Smooth muscle cell of the coronary artery (primary cell): ENCODE measurements at places on chromosomes 2 and 18. TPM values are rescaled to one million over a fixed set of nuclear protein-coding genes. Genes with fewer than 3 reads are reported as not detected.

Gene CCDC121
- 2.1 and 2.4 TPM in 2 replicates for total RNA-seq

Gene CSRNP3
- 2.1 and 2.7 TPM in 2 replicates for total RNA-seq

Gene RFTN2
- total RNA-seq = 5.0 and 9.0 TPM in 2 replicates

Gene SERPINB13
- not detected in 2 replicates for total RNA-seq

Gene SPATA3
- not detected in 2 replicates for total RNA-seq

Gene FAM228A
- total RNA-seq = 0.23 and 2.3 TPM in 2 replicates

Gene LHCGR
- total RNA-seq = not detected in 2 replicates

Gene KCNJ3
- under 0.01 TPM in 1 of 2 replicates, not detected in the other for total RNA-seq

Gene NT5DC4
- not detected in 2 replicates for total RNA-seq

Gene ALK
- total RNA-seq = under 0.01 TPM in 1 of 2 replicates, not detected in the other

Gene ANKRD62
- not detected in 2 replicates for total RNA-seq

Gene EFEMP1
- total RNA-seq = 2,454 and 4,421 TPM in 2 replicates

Gene DAW1
- 0.12 and 9.5 TPM in 2 replicates for total RNA-seq

Gene MTX2
- 15.2 and 23.5 TPM in 2 replicates for total RNA-seq

Gene CHRND
- not detected in 2 replicates for total RNA-seq

Gene SPIRE1
- total RNA-seq = 16.3 and 29.5 TPM in 2 replicates

Gene PDE11A
- total RNA-seq = not detected in 2 replicates

Gene SH2D6
- 0.23 TPM in 1 of 2 replicates, not detected in the other for total RNA-seq

Gene CERS6
- 4.1 and 9.0 TPM in 2 replicates for total RNA-seq

Gene RIT2
- not detected in 2 replicates for total RNA-seq

Gene RGPD6
- total RNA-seq = 15.3 and 25.5 TPM in 2 replicates

Gene WNT6
- total RNA-seq = not detected in 2 replicates

Gene PPP1R7
- total RNA-seq = 100 and 202 TPM in 2 replicates

Gene CHAC2
- total RNA-seq = 0.47 and 2.2 TPM in 2 replicates

Gene TEX44
- total RNA-seq = not detected in 2 replicates

Gene GPBAR1
- total RNA-seq = not detected in 2 replicates

Gene RGPD3
- under 0.01 and 0.15 TPM in 2 replicates for total RNA-seq

Gene MYO7B
- total RNA-seq = 0.23 TPM in 1 of 2 replicates, not detected in the other

Gene TCF7L1
- 1.9 and 2.0 TPM in 2 replicates for total RNA-seq

Gene HOXD9
- total RNA-seq = not detected in 2 replicates

Gene TYW5
- 3.7 and 5.0 TPM in 2 replicates for total RNA-seq

Gene BMP10
- total RNA-seq = not detected in 2 replicates

Gene PIEZO2
- total RNA-seq = 2.1 and 5.3 TPM in 2 replicates

Gene PID1
- 6.6 and 11.4 TPM in 2 replicates for total RNA-seq

Gene GREB1L
- total RNA-seq = 0.12 and 0.23 TPM in 2 replicates

Gene METTL4
- total RNA-seq = 2.9 and 6.6 TPM in 2 replicates

Gene MPP4
- 0.47 and 1.4 TPM in 2 replicates for total RNA-seq

Gene ALPI
- total RNA-seq = not detected in 2 replicates

Gene ANKRD30B
- 0.15 and 0.23 TPM in 2 replicates for total RNA-seq

Gene MERTK
- total RNA-seq = 0.23 and 0.90 TPM in 2 replicates

Gene ITPRIPL1
- 0.75 and 1.2 TPM in 2 replicates for total RNA-seq

Gene NDUFB3
- 80.0 and 129 TPM in 2 replicates for total RNA-seq

Gene PAX8
- 0.35 TPM in 1 of 2 replicates, not detected in the other for total RNA-seq

Gene SLC16A14
- 0.47 and 3.2 TPM in 2 replicates for total RNA-seq

Gene LYPD1
- 0.59 and 256 TPM in 2 replicates for total RNA-seq

Gene HOXD12
- total RNA-seq = not detected in 2 replicates
